KBM-7 (cell line): ENCODE measurements at places on chromosomes 2 and 18.

- DNase-seq, result no peak
These were observed 364.8 kb downstream of the NYAP2 start for GRCh38 chr2:225764346-225764745.

DNA sequence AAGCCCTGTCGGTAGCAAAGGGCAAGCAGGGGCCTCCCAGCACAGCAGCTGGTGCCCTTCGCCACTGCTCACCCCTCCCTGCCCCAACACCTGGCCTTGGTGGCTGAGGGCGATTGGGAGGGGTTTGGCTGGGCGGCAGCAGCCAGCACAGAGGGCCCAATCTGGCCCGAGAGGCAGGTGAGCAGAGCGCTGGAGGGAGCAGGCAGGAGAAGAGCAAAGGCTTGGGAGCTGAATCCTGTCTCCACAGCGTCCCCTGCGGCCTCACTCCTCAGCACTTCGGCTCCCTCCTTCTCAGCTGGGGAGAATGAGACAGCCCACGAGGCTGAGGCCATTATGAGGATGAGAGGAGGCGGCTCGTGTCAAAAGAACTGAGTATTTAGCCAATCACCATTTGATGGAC is 74.9 kb upstream of the TAF1B start:
- DNase-seq, result no peak

- no peak for DNase-seq
These were observed 334.5 kb upstream of the CDH2 start for GRCh38 chr18:28511413-28511821.

- DNase-seq, result no peak
These were observed 321.4 kb downstream of the CYP26B1 start for GRCh38 chr2:71826299-71826698.
